CMK (cell line): ENCODE measurements at places on chromosomes 1 and 21.

- DNase-seq = no peak
Measured at GRCh38 chr1:101308935-101309333, 72.1 kb downstream of the S1PR1 start.

DNA sequence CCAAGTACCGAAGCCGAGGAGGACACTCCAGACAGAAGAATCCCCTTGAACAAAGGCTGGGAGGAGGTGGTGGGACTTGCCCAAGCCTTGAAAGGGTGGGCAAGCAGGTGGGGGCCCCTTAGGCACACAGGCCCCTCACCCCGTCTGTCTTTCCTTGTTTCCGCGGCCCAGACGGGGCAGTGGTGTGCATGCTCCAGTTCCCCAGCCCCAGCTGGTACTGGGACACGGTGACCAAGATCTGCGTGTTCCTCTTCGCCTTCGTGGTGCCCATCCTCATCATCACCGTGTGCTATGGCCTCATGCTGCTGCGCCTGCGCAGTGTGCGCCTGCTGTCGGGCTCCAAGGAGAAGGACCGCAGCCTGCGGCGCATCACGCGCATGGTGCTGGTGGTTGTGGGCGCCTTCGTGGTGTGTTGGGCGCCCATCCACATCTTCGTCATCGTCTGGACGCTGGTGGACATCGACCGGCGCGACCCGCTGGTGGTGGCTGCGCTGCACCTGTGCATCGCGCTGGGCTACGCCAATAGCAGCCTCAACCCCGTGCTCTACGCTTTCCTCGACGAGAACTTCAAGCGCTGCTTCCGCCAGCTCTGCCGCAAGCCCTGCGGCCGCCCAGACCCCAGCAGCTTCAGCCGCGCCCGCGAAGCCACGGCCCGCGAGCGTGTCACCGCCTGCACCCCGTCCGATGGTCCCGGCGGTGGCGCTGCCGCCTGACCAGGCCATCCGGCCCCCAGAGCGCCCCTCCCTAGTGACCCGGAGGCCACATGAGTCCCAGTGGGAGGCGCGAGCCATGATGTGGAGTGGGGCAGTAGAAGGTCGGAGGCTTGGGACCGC, 50.8 kb downstream of the OPRD1 start:
- DNase-seq = no peak

DNA sequence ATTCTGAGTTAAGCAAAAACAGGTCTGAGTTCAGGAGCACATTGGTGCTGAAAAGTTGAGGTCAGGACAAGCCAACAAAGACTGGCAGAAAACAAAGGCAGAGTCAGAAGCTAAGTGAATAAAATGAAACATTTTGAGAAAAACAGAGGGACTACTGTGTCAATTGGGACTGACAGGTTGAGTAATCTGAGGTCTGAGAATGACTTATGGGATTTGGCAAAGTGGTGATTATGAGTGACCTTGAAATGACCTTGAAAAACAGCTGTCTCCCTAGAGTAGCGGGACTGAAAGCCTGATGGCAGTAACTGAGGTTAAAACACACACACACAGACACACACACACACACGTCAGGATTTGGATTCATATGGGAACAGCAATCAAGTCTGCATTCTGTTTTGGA, 8.8 kb upstream of the COG2 start:
- DNase-seq = no peak

GRCh38 chr1:226572325-226572726, 23.8 kb downstream of the STUM start:
- no peak for DNase-seq

DNA sequence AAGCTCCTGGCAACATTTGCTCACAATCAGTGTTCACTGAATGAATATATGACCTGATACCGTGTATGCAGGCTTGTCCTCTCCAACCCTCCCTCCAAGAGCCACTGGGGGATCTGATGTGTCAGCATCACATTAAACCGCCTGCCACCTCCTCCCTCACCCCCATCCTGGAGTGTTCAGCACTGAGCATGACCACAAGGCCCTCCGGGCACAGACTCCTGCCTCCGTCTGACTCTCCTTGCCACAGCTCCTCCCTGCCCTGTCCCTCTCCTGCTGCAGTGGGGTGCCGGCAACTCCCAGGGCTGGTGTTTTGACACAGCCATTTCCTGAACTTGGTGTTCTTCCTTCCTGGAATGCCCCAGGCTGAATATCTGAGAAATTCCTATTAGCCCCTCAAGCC, 136.7 kb downstream of the FCRL5 start:
- no peak for DNase-seq

DNA sequence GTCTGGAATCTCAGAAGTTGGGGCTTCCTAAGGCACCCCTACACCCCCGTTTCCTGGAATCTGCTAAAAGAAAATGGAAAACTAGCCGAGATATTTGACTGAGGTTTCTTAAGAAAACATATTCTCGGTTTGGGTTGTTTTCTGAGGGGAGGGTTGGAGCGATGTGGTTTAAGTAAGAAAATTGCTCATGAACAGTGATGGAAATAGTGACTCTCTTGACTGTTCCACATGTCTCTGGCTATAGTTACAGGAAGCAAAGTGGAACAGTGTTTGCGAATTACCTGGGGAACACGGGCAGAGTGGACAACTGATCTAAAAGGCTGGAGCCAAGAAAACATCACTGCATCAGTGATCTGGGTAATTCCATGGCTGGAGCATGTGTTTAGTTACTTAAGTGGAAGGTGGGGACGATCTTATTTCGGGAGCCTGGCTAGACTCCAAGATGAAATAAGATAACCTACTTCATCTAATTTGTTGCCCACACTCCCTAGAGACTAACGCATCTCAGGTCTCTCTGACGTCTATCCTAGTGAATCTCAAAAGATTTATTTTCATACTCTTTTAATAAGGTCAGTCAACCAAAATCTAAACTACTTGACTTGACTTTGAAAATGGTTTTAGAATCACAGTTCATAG, 92.4 kb downstream of the KCNJ15 start:
- DNase-seq = no peak

DNA sequence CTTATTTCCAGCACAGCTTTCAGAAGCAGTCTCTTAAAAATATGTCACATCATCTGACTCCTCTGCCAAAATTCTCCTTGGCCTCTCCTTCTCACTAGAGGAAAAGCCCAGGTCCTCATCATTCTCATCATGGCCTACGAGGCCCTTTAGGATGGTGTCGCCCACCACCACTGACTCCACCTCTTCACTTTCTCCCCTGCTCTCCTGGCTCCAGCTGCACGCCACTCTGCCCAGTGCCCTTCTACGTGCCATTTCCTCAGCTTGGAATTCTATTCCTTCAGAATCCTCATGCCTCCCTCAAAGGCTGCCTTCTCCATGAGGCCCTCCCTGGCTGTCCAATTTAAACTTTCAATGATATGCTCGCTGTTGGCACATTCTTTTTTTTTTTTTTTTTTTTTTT, 25.3 kb upstream of the BTG2 start:
- DNase-seq = no peak

DNA sequence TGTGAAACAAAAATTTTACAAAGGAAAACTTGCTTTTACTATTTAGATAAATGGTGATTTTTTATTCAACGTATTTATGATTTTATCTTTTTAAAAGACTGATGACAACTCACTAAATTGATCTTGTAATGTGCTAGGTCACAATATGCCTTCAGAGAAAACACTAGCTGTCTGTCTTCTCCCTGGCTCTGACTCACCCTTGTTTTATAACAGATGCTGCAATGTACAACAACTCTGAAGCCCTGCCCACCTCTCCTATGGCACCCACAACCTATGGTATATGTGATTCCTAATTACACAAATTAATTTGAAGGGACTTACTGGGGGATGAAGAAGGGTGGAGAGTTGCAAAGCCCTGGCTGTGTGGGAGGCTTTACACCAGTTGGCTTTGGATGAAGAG, 24.7 kb upstream of the HSD17B7 start:
- DNase-seq = no peak

DNA sequence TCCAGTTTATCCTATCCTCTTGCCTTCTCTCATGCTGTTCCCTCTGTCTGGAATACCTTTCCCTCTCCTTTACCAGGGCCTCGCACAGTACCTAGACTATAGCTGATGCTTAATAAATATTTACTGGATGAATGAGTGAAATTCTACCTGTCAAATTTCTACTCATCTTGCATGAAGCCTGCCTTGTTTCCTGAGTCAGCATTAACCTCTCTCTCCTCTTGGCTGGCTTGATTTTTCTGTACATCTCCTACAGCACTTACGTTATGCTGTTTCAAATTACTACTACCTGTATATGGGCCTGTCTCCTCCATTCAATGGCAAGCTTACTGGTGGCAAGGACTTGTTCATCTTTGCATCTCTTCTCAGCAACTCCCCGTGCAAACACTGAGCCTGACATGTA, 130.8 kb downstream of the CAPN8 start:
- no peak for DNase-seq

- no peak for DNase-seq
Measured at GRCh38 chr1:55131218-55131617, 83.9 kb downstream of the USP24 start.

GRCh38 chr1:200670242-200671118, 773 bp upstream of the DDX59 start:
- DNase-seq = no peak
